ENCODE measurements at places on chromosomes 2 and 18.

DNA sequence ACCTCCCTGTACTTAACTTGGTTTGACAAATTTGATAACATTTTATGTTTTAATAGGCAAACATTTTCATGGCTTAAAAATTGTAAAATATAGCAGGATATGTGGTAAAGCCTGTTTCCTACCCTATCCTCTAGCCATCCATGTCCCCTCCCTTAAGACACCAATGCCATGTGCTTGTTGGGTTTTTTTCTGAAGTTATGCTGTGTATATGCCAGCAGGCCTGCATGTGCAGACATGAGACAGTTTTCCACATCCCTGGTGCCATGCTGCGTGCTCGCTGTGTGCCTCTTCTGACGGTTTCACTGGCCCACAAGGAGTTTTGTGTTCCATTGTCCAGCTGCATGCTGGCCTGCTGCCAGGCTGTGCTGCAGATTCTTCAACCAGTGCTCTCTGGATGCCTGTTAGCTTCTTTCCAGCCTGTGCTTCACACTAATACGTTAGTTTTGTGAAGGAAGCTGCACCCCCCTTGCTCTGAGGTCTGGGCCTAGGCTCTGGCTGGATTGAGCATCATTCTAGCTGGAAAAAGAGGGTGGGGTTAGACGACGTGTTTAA lies 16.9 kb downstream of the INPP4A start:
- DNase-seq = no peak

DNA sequence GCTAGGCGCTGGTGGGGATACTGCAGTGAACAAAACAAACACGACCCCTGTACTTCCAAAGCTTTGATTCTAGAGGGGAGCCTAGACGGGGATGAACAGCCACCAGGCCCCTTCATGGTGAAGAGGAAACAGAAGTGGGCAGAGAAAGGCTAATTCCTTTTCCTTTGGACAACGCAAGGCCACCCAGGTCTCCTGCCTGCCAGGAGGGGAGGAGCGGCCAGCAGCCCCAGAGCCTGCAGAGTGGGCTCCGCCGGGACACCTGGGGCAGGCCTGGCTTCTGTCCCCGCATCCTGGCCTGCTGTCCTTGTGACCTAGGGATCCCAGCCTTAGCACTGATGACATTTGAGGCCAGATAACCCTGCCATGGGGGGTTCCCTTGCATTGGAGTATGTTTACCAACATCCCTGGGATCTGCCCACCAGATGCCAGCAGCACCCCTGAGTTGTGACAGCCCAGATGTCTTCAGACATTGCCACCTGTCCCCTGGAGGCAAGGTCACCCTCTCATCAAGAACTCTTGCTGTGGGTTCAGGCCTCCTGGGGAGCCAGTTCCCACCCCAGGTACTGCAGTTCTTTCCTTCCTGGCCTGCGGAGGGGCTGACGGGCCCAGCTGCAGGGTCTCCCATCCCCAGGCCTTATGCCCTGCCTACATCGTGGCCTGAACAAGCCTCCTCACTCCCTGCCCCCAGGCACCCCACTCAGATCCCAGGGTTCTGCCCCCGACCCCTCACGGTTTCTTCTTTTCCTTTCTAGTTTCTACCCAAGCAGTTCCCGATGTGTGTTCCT lies 125.7 kb downstream of the SEPTIN10 start:
- no peak for DNase-seq

DNA sequence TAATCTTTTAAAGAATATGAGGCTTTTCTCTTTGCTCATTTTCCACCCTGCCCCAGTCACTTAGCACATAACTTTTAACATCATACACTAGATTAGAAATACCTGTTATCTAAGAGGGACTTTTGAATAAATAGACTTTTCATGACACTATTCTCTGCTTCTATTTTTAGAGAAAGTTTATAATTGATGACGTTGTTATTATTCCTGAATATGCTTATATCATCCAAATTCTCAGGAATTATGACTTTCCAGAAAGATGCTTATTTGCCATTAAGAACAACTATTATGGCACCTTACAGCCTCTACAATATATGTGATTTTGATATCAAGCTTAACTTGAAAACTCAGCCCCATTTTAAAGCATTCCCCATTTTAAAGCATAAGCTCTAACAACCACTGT lies 11.4 kb downstream of the TMEFF2 start:
- no peak for DNase-seq

DNA sequence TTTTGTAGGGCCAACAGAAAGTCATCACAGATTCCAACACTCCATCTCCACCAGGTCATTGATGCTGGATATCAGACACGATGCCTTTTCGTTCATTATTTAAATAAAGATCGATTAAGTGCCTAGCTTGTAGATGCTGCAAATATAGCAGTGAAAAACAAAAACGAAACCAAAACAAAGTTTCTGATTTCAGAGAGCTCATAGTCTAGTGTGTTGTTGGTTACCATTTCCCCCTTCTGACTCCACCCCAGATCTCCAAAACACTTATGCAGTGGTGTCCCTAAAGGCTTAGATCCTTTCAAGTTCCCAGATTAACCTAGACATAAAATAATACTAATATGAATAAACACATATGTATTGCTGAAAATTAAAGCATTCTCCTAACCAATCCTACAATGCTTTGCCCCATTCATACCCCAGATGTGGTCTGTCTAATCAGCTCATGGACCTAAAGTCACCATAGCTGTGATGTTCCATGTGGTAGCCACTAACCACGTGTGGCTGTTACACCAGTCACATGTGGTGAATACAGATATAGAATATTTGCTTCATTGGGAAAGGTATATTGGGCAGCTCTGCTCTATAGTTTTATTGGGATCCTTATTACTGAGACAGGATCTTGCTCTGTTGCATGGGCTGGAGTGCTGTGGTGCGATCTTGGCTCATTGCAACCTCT lies 787.2 kb downstream of the TDRD15 start:
- no peak for DNase-seq

DNA sequence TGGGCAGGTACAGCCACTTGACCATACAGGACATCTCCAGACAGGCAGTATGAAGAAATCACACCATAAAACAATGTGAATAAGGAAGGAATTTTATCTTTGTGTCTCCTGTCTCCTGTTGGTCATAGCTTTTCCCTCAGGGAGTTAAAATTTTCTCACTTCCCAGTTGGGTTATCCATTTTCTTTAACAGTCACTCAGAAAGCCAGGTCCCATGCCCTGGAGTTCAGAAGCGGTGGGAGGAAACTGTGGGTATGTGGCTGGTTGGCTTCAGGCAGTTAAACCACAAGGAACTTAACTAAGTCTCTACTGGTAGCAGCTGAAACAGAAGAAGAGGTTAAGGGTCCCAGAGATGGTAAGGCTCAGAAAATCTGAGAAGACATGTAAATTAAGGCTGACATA lies 6.5 kb upstream of the SMAD2 start:
- no peak for DNase-seq

Measured in fibroblast of skin of left biceps (primary cell).